CD4-positive, alpha-beta T cell treated with Interleukin-6 at 100 ng/mL for 8 hours (primary cell): ENCODE measurements at places on chromosomes 16 and 17.

- DNase-seq, result no peak
Observed at GRCh38 chr16:27665881-27666280, 115.9 kb downstream of the KATNIP start.

- DNase-seq, result peak; percentile 72
Observed at GRCh38 chr16:19696328-19696727, 21.7 kb downstream of the KNOP1 start.

DNA sequence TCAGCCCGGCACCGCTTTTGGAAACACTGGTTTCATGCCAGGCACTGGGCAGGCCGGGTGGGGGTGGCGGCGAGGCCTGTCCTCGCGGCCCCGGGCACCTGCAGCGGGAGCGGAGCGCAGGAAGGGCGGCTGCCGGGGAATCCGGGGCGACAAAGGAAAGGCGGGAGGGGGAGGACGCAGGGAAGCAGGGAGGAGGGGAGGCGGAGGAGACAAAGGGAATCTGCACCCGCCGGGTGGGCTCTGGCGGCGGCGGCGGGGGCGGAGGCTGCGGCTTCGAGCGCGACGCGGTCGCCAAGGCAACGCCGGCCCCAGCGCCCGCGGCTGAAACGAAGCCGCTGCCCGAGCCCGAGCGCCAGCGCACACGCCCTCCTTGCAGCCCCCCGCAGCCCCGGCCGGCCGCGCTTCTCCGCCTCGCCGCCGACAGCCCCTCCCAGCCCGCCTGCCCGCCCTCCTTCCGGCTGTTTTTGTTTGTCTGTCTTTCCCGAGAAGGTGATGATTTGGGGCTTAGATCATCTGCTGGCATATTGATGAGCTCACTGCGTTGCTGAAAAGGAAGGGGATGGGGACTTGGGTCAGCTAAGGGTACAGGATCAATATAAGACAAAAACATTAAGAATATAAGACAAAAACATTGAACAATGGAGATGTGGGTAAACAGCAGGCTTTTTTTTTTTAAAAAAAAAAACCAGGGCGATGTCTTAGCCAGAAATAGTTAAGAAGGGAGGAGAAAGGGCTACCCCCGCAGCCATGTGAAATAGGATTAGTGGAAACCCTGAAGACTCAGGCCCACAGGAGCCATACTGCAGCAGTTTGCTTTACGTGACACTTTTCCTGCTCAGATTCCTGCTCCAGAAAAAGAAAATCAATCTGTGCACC, 32.7 kb downstream of the CDK5R1 start:
- peak; percentile 56 for DNase-seq

DNA sequence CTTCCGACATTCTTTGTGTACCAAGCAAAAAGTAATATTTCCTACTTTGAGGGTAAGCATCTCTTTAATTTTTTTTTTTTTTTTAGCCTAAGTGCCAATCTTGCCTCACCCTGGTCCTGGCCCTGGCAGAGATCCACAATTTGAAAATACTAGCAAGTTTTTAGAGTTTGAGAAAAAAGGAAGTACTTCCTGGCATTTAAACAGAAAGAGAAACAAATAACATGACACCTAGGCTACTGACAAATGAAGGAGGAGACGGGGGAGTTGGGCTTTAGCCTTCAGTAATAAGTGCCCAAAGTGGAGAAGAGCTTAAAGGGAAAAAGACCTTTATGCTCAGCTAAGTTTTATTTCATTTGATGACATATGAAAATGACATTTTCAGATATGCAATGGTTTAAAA, 92.8 kb downstream of the HS3ST3A1 start:
- DNase-seq, result no peak

GRCh38 chr17:57720386-57721035, 24.6 kb downstream of the CCDC182 start:
- no peak for DNase-seq

GRCh38 chr17:39486242-39486641, 25.0 kb downstream of the CDK12 start:
- DNase-seq, result no peak

DNA sequence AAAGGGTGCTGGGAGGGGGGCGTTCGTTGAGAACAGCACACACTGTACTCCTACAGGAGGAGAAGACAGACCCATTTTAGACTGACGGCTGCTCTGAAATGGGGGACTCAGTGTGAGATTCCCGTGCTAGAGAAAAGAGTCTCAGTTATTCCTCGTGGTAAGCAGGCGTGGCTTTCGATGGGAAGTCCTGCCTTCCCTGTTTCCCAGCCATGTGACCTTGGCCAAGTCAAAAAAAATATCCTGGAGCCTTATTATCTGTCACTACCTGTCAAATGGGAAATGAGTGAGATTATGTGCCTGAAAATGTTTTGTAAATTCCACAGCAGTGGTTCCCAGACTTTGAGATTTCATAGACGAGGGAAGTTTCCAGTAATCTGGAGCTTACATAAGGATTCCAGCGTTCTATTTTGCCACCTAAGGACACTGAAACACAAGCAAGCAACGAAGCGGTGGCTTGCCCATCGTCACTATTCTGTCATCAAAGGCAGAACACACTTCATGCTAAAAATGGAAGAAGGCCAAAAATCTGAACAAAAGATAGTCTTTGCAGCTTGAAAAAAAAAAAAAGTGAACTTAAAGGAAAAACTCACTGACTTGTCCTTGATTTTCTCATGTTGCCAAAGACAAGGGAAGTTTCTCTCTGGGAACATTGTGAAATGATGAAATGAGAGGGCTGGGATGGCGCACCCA, 253.4 kb upstream of the RPL38 start:
- DNase-seq, result no peak
